Stomach (tissue), 19 donors: ENCODE measurements at places on chromosomes 4 and X. TPM values are rescaled to one million over a fixed set of nuclear protein-coding genes. Genes with fewer than 3 reads are reported as not detected.
A peak's percentile ranks its signal among the peaks of the same experiment; 100 is the strongest.

DNA sequence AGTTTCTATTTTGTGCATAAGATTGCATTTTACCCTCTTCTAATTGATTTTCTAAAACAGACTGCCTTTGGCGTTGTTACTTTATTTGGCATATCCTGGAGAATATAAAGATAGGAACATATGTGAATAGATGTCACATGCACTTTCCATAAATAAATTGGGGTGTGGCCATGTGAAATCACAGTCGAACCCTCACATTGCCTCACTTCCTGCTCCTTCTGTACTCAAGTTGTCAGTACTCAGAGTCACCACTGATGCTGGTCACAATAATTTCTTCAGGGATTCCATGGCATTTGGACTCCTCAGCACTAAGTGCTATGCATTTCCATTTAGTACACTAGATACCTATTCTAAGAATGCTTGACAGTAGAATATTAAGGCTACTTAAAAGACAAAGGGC lies 1.4 kb upstream of the EMCN start:
- no peak for DNase-seq

GRCh38 chr4:11073621-11074051 lies 355.1 kb downstream of the HS3ST1 start:
- peak; percentile 40 for DNase-seq

GRCh38 chr4:73068491-73069337 lies 802 bp downstream of the COX18 start:
- DNase-seq: peak; percentile 62

DNA sequence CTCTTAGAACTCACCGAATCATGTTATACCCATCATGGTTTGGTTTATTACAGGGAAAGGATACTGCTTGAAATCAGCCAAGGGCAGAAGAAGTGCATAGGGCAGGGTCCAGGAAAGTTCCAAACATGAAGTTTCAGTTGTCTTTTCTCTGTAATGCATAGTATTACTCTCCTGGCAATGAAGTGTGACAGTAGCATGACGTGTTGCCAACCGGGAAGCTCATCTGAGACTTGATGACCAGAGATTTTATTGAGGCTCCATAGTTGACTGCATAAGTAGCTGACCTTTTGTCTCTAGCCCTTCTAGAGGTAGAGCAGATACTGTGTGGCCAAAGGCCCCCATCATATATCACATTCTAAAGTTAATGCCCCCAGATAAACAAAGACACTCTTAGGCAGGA lies 72.1 kb downstream of the BEND4 start:
- no peak for DNase-seq

DNA sequence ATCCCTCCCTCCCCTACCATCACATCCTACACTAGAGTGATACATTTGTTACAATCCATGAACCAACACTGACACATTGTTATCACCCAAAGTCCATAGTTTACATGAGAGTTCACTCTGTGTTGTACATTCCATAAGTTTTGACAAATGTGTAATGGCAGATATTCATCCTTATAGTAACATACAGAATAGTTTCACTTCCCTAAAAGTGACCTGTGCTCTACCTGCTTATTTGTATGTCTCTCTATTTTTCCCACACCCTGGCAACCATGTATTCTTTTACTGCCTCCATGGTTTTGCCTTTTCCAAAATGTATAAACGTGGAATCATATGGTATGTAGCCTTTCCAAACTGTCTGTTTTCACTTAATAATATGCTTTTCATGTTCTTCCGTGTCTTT lies 42.2 kb upstream of the HPGD start:
- no peak for DNase-seq

GRCh38 chr4:14368391-14368790 lies 633.9 kb upstream of the CPEB2 start:
- no peak for DNase-seq

DNA sequence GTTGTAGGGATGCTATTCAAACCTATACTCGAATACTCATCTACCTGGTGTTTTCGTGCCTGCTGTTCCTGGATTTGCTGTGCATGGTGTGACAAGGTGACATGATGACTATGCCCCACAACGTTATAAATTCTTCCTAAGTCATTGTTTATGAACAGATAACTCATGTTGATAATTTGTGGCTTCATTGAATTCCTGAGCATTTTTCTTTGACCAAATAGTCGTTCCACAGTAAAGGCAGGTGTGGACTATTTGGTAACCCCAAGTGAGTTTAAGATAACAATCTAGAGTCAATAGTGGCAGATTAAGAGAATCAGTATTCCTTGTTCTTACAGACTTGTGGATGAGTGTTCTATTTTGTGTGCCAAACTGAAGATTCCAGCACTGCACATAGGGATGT lies 59.9 kb downstream of the SNX25 start:
- no peak for DNase-seq

GRCh38 chr4:69060651-69061308 lies 35.5 kb upstream of the UGT2B7 start:
- peak; percentile 8 for DNase-seq

- no peak for DNase-seq
These were observed 645.0 kb upstream of the ATOH1 start for GRCh38 chr4:93183576-93183975.

DNA sequence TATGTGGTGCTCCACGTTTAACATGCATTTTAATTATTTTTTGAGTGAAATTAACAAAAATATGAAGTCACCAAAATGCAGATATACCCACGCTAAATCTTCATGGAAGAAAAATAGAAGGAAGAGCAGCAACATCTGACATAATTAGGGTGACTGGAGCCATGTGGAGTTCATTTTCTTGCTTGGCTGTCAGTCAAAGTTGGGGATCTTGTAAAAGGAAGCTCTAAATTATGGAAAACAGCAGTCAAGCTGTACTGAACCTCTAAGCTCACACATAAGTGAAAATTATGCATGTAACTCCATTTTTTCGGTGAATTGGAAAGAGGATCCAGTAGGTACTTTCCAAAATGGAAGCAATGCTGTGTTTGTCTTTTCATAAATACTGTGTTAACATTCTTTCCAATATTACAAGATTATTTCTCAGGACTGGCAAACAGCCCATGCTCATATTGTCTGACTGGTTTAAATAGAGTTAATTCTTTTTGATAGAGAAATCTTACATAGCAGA lies 9.7 kb upstream of the PDGFC start:
- no peak for DNase-seq

DNA sequence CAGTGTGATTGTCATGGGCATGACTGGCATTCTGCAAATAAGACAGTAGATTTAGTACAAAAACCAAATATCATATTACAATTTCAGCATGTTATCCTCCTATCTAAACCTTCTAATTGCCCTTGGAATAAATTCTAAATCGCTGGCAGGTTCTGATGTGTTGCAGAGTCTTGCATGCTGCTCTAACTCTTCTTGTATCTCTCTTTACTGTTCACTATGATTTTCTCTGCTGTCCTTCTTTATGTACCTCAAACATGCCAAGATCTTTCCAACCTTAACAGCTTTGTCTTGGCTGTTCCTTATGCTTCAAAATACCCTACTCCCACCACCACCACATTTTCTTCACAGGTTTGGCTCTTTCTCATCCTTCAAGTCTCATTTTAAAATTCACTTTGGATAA lies 43.0 kb upstream of the KCNIP4 start:
- DNase-seq: no peak

DNA sequence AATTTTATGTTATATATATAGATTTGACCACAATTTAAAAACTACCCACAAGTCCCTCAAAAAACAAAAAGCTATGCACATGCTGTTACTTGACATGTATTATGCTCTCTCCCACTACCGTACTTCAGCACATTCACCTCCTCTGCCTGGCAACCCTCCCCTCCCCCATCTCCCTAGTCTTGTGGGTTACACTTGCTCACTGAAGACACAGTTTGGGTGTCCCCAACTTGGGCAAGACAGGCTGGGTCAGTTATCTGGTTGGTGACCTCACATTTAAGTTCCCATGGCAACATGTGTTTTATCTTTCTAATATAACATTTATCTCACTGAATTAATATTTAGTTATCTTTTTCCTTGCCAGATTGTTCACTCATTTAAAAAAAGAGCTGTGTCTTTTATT lies 32.7 kb downstream of the SEC24D start:
- DNase-seq: no peak

GRCh38 chr4:56148428-56148827 lies 199.7 kb downstream of the CEP135 start:
- no peak for DNase-seq

DNA sequence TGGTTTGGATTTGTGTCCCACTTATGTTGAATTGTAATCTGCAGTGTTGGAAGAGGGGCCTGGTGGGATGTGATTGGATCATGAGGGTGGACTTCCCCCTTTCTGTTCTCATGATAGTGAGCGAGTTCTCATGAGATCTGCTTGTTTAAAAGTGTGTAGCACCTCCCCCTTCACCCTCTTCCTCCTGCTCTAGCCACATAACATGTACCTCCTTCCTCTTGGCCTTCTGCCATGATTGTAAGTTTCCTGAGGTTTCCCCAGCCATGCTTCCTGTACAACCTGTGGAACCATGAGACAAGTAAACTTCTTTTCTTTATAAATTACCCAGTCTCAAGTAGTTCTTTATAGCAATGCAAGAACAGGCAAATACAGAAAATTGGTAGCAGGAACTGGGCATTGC lies 138.7 kb downstream of the INPP4B start:
- no peak for DNase-seq

DNA sequence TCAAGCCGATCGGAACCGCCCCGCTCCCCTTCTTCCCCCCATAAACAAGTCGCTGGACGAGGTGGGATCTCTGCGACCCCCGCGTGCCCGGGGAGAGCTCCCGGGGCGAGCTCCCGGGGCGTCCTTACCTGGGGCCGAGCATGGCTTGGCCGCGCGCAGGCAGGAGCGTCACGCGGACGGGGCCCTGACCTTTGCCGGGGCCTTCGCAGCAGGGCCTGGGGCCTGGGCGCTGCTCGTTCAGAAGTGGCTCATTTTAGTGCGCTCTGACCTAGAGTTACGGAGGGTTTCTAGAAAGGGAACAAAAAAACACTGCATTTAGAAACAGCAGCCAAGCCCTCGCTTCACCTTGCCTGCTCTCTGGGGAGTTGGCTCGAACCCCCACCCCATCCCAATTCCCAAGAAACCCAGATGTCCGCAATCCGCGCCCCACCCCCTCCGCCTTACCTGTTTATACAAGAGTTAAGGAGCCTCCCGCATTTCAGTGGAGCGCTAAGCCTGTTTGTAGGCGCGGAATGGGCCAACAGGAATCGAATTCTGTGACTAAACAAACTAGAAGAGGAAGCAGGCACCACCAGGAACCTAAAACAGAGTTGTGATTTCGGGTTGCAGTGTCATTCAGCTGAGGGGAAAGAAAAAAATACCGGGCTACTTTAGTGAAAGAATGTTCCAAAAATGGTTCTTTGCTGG lies 814 bp upstream of the RBM47 start:
- DNase-seq: peak; percentile 87

DNA sequence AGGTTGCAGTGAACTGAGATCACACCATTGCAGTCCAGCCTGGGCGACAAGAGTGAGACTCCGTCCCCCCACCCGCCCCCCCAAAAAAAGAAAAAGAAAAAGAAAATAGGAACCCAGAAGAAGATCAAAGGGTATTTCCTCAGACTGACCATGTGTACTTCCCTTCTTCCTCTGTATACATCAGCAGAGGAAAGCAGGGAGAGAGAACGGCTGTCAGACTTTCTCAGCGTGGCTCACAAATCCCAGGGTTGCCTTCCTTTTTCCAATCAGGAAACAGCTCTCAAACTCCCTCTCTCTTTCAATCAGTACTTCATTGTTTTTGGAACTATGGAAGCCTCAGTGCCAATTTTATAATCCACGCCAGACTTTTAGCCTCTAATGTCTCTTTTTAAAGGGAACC lies 59.1 kb downstream of the CHRNA9 start:
- no peak for DNase-seq

DNA sequence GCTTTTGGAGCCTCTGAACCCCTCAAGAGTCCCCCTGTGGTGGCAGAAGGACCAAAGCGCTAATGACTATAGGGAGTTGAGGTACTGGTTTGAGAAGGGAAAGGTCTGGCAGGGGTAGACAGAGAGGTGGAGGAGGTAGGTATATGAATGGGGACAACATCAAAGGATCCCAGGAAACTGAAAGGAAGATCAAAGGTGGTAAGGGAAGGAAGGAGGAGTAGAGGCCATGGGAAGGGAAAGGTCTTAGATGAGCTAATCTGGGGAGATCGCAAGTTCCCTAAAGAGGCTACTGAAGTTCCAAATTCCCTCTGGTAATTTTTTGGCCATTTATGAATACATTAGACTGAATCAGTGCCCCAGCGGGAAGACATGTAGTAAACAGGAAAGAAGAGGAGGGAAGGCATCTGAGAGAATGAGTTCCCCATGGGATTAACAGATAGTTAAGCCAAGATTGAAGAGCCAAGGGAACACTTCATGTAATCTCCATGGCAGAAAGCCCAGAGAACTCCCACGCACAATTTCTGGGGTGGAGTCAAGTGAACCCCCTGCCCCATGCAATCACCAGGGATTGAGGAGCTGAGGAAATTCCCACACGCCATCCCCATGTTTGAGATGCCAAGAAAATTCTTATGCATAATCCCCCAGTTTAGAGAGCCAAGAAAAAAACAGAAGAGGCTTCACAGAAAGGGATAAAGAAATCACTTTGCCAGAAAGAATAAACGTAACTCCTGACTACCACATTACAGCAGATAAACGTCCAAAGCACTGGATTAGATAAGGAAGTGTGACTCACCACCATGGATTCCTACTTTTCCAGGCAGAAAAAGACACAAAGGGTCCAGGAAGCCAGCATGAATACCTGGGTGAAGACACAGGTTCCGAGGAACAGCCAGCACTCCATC lies 25.8 kb downstream of the ZNF630 start:
- peak; percentile 72 for DNase-seq

DNA sequence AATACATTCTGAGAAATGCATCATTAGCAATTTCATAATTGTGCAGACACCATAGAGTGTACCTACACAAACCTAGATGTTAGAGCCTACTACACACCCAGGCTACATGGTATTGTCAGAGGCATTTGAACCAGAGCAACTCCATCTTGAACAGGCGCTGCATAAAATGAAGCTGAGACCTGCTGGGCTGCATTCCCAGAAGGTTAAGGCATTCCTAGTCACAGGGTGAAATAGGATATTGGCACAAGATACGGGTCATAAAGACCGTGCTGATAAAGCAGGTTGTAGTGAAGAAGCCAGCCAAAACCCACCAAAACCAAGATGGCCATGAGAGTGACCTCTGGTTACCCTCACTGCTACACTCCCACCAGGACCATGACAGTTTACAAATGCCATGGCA lies 116.4 kb downstream of the LARP7 start:
- DNase-seq: no peak

DNA sequence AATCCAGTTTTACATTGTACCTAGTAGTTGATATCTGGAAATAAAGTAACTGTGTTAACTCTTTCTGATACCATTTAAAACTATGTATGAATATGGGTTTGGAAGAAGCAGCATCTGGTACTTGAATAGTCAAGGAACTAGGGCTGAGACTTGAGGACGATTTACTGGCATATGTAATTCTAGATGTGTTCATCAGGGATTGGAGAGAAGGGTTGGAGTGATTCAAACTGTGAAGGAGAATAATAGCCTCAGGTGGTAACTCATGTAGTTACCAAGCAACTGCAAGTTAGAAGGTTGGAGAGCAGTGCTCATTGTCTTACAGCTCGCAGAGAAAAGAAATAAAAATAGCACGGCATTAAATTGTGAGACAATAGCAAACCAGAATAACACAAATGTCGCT lies 29.5 kb upstream of the TXLNG start:
- DNase-seq: no peak

Gene FRAS1
- 0.65 TPM for polyA plus RNA-seq

Gene RNF175
- polyA plus RNA-seq: not detected

Gene GLRB
- 3.1 TPM for polyA plus RNA-seq

Gene ASB12
- polyA plus RNA-seq: 0.20 TPM

Gene NOA1
- polyA plus RNA-seq: 10.1 TPM

Gene DDX60
- 4.9 TPM for polyA plus RNA-seq

Gene TBCK
- polyA plus RNA-seq: 8.6 TPM
